ENCODE measurements at places on chromosomes 12 and 14.

- no peak for DNase-seq
Observed at GRCh38 chr12:115528466-115528865, 749.0 kb downstream of the MED13L start.

DNA sequence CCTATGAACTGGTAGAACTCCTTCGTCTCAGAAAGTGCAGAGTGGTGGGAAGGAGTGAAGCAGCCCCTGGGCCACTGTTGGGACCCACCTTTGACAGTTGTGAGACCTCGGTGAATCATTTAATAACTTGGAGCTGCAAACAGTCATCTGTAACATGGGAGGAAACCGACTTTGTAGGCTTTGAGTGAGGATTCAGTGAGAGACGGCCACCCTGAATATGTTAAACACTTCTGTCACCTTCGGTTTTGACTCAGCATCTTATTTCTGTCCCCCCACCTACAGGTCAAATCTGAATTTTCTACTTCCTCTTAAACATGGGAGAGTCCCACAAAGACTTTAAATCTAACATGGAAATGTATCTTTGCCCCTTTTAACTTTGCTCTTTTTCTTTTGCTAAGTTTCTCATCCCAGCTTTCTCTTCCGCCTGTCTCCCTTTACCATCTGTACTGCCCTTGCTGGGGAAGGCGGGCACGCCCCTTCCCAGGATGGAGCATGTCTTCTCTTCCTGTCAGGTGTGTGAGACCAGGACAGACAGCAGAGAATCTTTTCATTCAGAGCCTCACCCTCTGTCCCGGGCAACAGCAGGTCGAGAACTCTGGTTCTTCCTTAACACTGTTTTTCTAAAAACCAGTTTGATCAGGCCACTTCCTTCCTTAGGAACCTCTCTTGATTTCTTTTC lies 37.1 kb downstream of the ZC3H14 start:
- DNase-seq = no peak

DNA sequence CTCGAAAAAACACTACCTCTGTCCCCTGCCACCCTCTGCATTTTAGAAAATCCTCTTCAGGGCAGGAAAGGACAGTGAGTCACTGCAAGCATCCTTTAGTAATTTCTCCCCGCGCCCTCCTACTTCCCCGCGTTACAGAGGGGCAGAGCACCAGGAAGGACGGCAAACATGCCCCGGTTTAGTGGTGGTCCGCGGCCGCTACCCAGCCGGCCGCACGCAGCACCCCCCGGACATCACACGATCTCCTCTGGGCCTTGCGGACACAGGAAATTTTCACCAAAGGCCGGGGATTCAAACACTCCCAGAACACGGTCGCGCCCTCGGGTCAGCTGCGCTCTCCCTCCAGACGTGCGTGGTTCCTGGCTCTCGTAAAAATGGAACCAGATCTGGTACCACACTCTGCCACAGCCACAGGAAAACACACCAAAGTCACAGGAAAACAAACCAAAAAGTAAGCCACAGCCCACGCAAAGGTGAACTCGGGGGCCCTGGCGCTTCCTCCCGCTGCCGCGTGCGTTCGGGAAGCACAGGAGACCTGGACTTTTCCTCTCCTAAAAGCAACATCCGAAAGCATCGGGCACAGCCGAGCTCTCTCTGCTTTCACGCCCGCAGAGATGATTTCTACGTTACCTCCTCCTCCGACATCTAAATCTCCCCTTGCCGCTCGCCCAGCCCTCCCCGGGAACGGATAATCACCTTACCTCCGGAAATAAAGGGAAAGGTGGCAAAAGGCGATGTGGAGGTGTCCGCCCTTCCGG lies 839 bp downstream of the SLC38A1 start:
- DNase-seq = peak; percentile 4

GRCh38 chr12:14167005-14167628 lies 185.7 kb upstream of the GRIN2B start:
- DNase-seq = peak; percentile 67

DNA sequence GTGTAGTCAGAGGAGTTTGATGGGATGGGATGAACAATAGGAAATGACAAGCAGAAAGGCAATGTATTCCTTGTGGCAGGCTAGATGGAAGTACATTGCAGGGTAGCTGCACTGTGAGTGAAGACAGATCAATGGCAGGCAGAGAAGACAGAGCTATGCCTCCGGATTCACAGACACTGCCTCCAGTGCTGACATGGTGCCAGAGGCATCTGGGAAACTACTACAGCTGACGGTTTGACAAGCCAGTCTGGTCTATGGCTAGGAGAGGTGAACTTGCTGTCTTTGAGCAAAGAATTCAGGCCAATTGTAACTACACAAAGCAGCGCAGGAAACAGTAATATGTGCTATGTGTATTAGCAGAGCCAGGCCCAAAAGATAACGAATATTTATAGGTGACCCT lies 193.5 kb downstream of the DIO2 start:
- DNase-seq = no peak

DNA sequence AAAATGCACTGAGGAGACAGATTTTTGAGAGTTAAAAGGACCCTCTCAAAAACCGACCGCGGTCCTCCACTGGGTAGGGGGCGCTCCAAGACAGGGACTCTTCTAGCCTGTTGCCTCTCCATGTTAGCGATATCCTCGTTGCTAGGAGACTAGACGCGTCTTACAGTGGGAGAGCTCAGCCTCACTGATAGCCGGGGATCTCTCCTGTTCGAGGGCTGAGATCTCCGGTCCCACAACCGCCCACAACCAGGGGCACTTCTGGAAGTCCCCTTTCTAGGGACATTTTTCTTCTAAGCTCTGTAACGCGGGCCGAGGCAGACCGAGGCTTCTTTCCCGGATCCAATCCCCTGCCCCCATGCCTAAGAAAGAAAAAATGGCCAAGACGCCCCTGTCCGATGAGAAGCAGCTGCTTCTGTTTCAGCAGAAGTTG lies 21.3 kb downstream of the FKBP11 start:
- DNase-seq = peak; percentile 73

- peak; percentile 12 for DNase-seq
Observed at GRCh38 chr14:100653409-100653808, 66.2 kb upstream of the BEGAIN start.

DNA sequence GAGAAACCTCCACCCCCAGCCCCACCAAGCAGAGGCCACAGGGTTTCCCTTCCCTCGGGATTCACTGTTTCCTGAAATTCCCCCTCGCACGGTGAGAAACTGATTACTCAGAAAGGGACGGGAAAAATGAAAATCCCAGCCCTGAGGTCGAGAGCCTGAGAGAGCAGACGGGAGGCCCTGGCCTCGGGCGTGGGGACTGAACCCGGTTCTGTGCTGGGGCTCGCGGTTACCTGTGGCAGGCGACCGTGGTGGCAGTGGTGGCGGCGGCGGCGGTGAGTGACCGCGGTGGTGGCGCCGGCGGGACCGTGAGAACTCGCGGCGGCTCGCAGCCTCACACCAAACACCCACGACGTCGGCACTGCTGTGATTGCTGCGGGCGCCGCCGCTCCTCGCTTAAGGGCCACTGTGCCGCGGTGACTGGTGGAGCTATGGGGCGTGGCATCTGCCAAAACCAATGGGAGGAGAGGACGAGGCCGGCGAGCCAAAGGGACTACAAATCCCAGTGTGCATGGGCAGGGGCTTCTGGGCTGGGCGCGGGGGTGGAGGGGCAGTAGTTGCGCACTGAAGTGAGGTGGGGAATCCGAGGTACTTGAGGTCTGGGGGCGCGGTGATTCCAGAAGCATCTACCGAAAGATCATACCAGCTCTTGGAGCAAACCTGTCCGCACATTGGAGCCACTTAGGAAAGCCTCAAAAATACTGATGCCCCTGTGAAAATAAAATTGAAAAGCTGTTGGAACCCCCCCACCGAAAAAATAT lies at the start of gene LGMN:
LGMN (minus strand) TSS at position 369 of the 758 bp plus-strand sequence. CDS start 15,841 bp downstream, outside the sequence.
- DNase-seq = peak; percentile 95

Measured in suppressor macrophage treated with lipopolysaccharide for 4 hours (primary cell).